ENCODE measurements at places on chromosomes 3 and 15.

- DNase-seq, result no peak
Observed at GRCh38 chr15:55552926-55553325, 35.2 kb downstream of the PYGO1 start.

- DNase-seq, result no peak
Observed at GRCh38 chr15:81069356-81069755, 64.7 kb upstream of the CFAP161 start.

GRCh38 chr15:63494408-63494807 is 10.0 kb upstream of the USP3 start:
- DNase-seq, result no peak

DNA sequence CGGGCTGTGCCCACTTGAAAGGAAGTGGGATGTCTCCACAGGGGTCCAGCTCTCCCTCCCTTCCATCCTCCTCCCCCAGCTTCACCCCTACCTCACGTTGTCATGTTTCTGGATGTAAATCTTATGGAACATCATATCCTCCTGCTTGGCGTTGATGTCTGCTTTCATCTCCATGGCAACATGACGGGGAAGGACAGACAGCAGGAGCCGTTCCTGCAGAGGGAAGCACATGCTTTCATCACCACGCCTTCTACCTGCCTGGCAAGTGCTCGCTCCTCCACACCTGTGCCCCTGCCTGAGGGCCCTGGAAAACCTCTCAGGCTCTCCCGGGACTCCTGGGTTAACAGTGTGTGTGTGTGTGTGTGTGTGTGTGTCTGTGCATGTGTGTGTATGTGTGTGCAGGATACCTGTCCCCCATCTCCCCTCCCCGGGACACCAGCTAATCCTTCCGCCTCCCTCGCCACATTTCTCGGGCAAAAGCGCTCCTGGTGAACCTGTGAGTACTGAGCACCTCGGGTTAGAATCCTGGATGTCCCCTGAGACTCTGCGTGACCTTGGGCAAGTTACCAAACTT is 101.1 kb downstream of the ADCY5 start:
- DNase-seq, result no peak

- no peak for DNase-seq
Observed at GRCh38 chr15:100930306-100930848, 11.2 kb downstream of the LRRK1 start.
